Thoracic aorta (tissue), 2 donors: ENCODE measurements at places on chromosomes 5 and 9. TPM values are rescaled to one million over a fixed set of nuclear protein-coding genes. Genes with fewer than 3 reads are reported as not detected.
A peak's percentile ranks its signal among the peaks of the same experiment; 100 is the strongest.

CDH9 gene
- total RNA-seq, result not detected

NR4A3 gene
- 36.9 TPM for total RNA-seq

GPR151 gene
- not detected for total RNA-seq

OR1Q1 gene
- total RNA-seq, result not detected

NUTM2G gene
- not detected for total RNA-seq

HTR1A gene
- total RNA-seq, result not detected

ADGRD2 gene
- total RNA-seq, result not detected

FRMPD1 gene
- total RNA-seq, result 0.27 TPM

- no peaks in the 10 kb centered on the region for H3K27me3 ChIP-seq
- H3K27ac ChIP-seq, result no peak overlapping the region
- no peaks in the 10 kb centered on the region for H3K36me3 ChIP-seq
- no peak for DNase-seq
- H3K4me1 ChIP-seq, result no peaks in the 10 kb centered on the region
These were observed 59.2 kb downstream of the NDST1 start for GRCh38 chr5:150567031-150567717.

- no peak overlapping the region for H3K27ac ChIP-seq
- peaks cover 46% of the 10 kb centered on the region for H3K36me3 ChIP-seq
- H3K27me3 ChIP-seq, result no peaks in the 10 kb centered on the region
These were observed 54.9 kb downstream of the NUP155 start for GRCh38 chr5:37316027-37316426.

DNA sequence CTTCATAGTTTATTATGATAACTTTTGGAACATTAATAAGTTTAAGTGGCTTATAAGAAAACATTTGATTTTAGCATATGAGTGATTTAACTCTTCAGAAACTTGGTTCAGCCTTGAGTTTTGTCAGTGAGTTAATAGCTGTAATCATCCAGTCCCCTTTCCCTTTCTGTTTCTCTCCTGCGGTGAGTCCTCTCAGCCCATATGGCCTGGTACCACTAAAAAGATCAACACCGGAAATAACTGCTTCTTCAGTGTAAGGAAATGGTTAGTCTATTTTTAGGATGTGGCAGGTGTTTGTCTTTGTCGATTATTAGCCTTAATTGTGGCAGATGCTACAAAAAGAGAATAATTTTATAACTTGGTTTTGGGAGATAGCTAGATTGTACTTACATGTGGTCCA, 120.2 kb upstream of the GRHPR start:
- H3K36me3 ChIP-seq, result peaks cover 10% of the 10 kb centered on the region
- H3K27me3 ChIP-seq, result no peaks in the 10 kb centered on the region
- H3K27ac ChIP-seq, result no peak overlapping the region
- no peaks in the 10 kb centered on the region for H3K4me1 ChIP-seq

GRCh38 chr5:78287833-78288232, 6.7 kb downstream of the AP3B1 start:
- H3K36me3 ChIP-seq, result no peaks in the 10 kb centered on the region
- H3K4me1 ChIP-seq, result peaks cover 6% of the 10 kb centered on the region
- no peak overlapping the region for H3K4me3 ChIP-seq
- no peak overlapping the region for H3K27ac ChIP-seq
- no peak for DNase-seq
- no peaks in the 10 kb centered on the region for H3K27me3 ChIP-seq

DNA sequence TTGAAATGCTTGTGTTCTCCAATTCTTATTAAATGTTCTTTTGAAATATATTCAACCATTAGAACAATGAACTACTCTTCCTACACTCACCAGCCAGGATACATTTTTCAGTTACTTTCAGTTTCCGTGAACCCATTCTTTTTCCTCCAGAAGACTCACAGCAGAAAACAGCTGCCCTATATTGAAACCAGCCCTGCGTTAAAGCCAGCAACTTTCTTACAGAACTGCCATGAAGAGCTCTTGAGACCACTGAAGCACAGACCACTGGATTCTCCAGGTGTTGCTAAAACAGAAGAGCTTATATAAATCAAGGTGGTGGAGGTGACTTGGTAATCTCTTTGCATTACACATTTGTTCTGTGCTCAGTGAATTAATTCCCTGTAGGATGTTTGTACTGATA, 365.9 kb upstream of the C9orf72 start:
- H3K27me3 ChIP-seq, result no peaks in the 10 kb centered on the region
- H3K36me3 ChIP-seq, result no peaks in the 10 kb centered on the region
- H3K4me1 ChIP-seq, result no peaks in the 10 kb centered on the region
- H3K27ac ChIP-seq, result no peak overlapping the region

DNA sequence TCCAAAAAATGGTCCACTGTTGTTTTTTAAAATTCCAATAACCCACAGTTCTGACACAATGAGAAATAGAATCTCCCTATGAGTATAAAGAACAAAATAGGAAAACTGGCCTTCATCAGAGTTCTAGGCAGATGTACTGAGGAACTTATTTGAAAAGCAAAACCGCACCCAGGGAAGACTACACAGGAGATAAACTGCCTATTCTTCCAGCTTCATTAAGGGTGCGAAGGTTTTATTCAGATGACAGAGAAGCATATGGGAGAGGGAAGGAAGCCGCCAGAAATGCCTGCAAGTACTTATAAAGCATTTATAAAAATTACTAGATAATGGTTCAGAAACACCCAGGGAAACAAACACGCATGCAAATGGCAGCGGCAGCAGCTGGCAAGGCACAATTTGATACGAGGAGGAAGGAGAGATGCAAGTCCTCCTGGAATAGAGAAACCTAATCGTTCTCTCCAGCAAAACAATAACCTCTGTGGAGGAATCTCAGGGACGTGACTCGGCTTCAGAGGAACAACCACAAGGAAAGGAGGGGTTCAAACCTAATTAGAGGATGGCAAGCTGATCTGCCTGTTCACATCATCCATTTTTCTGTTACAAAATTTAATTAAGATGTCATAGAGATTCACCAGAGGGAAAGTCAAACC, 9.0 kb downstream of the TTLL11 start:
- H3K27ac ChIP-seq, result peak overlapping the region; percentile 87
- no peaks in the 10 kb centered on the region for H3K27me3 ChIP-seq
- peak overlapping the region; percentile 52 for H3K4me3 ChIP-seq
- H3K36me3 ChIP-seq, result no peaks in the 10 kb centered on the region
- no peak for DNase-seq
- peaks cover 37% of the 10 kb centered on the region for H3K4me1 ChIP-seq

- no peak for DNase-seq
- no peaks in the 10 kb centered on the region for H3K27me3 ChIP-seq
- H3K4me1 ChIP-seq, result no peaks in the 10 kb centered on the region
- no peak overlapping the region for H3K4me3 ChIP-seq
- H3K27ac ChIP-seq, result no peak overlapping the region
These were observed 21.5 kb downstream of the NUDT12 start for GRCh38 chr5:103541114-103541513.

DNA sequence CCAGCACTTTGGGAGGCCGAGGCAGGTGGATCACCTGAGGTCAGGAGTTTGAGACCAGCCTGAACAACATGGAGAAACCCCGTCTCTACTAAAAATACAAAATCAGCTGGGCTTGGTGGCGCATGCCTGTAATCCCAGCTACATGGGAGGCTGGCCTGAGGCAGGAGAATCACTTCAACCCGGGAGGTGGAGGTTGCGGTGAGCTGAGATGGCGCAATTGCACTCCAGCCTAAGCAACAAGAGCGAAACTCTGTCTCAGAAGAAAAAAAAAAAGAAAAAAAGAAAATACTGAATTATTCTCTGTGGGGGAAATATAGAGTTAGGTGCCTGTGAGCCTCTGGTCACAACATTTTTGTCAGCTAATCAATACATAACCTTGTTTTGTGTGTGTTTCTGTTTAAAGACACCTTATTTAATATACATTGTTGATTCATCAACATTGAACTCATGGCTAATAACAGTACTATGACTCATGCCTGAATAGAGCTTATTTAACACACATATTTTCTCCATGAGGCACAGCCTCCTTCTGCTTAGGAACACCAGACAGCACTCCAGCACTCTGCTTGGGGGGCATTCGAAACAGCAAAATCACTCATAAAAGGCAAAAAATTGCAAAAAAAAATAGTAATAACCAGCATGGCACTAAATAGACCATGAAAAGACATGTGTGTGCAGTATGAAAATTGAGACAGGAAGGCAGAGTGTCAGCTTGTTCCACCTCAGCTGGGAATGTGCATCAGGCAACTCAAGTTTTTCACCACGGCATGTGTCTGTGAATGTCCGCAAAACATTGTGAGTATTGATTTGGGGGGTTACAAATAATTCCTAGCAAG, at the start of gene IL31RA:
Gene IL31RA (plus strand): TSS at position 519 of the 836 bp plus-strand sequence. CDS start 214 bp downstream, at position 733.
- H3K27me3 ChIP-seq, result no peaks in the 10 kb centered on the region
- peak within 1 kb of the TSS; percentile 65 for H3K4me3 ChIP-seq
- H3K27ac ChIP-seq, result no peak within 1 kb of the TSS

DNA sequence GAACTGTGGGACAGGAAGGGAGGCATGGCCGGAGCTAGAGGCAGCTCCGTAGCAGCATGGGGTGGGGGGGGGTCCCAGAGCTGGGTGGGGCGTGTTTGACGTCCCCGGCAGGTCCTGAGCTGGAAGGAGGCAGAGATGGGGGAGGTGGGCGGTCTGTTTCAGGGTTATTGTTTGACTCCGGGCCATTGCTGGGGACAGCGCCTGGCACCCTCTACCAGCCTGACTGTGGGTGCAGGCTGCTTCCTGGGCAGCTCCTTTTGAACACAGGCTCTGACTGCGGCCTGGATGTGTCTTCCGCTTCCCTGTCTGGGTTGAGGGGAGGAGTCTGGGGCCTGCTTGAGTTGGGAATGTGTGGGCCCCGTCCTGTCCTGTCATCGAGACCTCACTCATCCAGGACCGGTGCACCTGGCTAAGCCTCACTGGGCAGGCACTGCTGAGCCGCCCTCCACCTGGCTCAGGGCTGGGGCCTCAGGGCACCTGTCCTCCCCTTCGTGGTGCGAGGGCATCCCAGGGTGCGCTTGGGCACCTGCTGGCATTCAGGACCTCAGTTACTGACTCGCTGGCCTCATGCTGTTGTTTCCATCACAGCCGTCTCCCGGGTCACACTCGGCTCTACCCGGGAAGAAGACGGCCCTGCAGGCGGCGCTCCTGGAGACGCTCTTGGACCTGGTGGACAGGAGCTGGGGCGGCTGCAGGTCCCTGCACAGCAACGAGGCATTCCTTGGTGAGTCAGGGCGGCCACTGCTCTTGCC, 26.5 kb downstream of the CEP72 start:
- H3K27ac ChIP-seq, result no peak overlapping the region
- DNase-seq, result no peak
- no peaks in the 10 kb centered on the region for H3K4me1 ChIP-seq

DNA sequence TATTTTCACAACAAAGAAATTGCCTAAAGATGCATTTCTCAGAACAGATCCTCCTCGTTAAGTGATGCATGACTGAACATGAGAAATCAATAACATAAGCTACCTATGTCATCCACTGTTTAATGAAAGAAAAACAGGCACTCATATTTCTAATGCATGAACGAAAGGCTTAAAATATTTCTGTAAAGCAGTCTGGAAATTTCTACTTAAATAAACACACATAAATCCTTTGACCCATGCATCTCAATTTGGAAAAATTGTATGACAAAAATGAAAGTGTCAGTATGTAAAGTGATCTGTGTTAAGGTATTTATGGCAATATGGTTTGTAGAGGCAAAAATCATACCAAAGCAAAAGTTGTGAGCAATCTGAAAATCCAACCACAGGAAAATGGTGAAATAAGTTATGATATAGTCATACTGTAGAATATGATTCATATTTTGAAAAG, 399.2 kb upstream of the GRAMD2B start:
- no peaks in the 10 kb centered on the region for H3K27me3 ChIP-seq
- no peak for DNase-seq
- no peaks in the 10 kb centered on the region for H3K36me3 ChIP-seq
- H3K4me3 ChIP-seq, result no peak overlapping the region
- no peak overlapping the region for H3K27ac ChIP-seq
- H3K4me1 ChIP-seq, result no peaks in the 10 kb centered on the region
